ENCODE measurements at places on chromosomes 6 and 20.

GRCh38 chr20:1266167-1266973, at the start of gene SNPH:
Gene SNPH (plus strand): TSS chr20:1266294. CDS start chr20:1296240, 29,946 bp downstream.
- peak; percentile 60 for DNase-seq

GRCh38 chr6:93927731-93928130, 508.4 kb upstream of the EPHA7 start:
- no peak for DNase-seq

- peak; percentile 54 for DNase-seq
Observed at GRCh38 chr6:32885698-32886286, 31.8 kb downstream of the PSMB9 start.

DNA sequence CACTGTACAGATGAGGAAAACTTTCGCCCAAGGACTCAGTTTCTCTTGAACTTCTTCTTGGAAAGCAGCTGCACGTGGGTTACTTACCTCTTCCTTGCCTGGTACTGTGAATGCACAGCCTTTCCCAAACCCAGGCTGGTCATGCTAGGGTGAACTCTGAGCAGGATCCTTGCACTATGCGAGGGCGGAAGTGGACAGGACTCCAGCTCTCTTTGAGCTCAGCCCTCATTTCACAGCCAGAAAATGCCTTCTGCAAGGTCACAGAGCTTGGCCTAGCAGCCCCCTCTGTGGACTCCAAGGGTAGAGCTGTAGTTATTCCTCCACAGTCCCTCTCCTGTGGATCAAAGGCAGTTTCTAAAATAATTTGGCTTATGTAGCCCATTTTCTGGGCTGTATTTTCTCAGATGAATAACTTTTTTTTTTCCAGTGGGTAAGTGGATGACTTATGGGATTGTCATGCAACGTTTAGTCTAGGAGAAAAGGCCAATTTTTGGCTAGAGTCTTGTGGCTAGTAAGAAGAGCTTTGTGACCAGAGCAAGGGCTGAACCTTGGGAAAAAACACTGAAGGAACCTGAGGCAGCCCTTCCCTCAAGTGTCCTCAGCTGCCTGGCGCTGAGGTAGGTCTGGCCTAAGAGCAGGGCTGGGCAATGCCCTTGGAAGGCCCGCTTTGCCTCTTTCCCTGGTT, 172.7 kb downstream of the SCP2D1 start:
- DNase-seq = no peak

GRCh38 chr20:655726-656624, 3.0 kb upstream of the SRXN1 start:
- DNase-seq = no peak

DNA sequence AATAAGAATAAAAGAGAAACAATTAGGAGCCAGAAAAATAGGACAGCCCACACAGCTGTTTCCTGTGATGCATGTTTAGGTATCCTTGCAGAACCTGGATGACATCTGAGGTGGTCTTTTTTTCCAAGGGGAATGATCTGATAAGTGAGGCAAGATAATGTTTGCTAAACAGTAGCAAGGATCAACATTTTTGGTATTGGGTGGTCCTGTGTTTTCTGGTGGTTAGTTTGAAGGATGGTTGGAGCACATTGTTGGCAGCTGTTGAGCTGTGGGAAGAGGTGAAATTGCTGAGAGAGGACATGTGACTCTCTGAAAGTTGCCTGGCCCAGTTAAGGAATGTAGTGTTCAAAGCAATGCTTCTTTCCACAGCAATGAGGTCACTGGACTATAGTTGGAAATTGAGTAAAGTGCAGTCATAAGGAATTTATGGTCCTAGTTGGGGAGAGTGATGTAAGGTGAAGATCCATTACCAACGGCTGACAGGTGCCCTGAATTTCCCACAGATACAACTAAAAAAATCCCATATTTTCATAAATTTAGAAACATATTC, 270.2 kb upstream of the IMPG1 start:
- no peak for DNase-seq

DNA sequence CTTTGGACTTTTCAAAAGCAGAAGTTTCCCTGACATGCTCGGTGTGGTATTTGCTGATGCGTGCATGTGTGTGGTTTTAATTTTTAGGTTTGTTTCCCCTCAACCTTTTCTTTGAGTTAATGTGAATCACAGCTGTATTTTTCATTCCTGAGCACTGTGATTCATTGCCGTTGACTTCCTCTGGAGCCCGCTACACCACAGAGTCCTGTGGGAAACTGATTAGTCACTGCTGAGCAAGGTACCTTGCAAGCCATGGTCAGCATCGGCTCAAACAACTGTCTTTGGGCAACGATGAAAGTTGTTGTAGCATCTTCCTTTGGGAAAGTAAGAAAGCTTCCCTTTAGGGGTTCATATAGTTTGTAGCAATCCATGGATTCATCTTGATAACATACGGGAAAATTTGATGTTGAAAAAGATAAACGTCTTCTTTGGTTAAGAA, 57.5 kb downstream of the RIN2 start:
- no peak for DNase-seq

GRCh38 chr20:25865715-25866656, 169.3 kb upstream of the ZNF337 start:
- DNase-seq = peak; percentile 68

DNA sequence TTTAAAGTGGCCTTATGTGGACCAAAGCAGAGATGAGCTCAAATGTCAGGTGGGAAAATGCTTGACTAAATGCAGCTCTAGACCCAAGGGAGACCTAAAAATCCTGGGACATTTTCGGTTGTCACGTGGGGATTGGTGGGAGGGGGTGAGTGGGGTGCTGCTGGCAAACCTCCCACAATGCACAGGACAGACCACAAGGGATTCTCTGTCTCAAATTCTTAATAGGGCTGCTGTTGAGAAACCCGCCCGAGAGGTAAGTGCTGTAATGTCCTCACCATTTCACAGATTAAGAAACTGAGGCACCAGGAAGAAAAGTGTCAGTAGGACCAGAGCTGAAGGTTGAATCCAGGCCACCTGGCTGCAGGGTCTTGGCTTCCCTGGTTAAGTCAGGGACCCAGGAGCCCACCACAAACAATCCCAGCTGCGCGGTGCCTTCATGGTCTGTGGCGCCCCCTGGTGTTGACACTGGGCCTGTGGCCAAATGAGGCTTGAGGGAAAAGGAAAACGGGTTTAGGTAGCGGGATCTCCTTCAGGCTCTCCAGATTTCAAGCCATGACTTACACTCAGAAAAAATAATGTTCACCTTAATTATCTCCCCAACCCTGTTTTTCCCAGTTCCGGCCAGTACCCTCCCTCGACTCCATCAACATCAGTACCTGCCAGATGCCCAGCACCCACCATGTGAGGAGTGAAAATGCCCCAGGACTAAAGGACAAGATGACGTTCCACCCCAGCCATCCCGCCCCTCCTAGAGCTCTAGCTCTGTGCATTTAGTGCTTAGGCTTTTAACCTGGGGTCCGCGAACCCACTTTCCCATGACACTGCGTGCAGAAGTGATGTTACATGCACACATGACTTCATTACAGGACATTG, 7.2 kb downstream of the HLA-G start:
- no peak for DNase-seq

DNA sequence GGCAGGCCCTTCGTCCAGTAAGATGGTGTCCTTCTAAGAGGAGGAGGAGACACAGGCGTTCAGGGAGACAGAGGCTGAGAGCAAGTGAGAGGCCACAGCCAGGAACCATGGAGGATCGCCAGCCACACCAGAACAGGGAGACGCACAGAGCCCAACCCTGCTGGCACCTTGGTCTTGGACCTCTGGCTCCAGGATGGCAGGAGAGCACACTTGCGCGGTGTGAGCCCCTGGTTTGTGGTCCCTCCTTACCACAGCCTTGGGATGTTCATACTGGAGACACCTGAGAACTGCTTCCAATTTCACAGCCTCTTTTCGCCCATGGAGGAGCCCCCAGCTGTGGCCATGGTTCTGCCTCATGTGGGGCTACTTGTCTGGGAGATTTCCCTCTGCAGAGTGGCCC, 222.4 kb downstream of the DLL1 start:
- no peak for DNase-seq

DNA sequence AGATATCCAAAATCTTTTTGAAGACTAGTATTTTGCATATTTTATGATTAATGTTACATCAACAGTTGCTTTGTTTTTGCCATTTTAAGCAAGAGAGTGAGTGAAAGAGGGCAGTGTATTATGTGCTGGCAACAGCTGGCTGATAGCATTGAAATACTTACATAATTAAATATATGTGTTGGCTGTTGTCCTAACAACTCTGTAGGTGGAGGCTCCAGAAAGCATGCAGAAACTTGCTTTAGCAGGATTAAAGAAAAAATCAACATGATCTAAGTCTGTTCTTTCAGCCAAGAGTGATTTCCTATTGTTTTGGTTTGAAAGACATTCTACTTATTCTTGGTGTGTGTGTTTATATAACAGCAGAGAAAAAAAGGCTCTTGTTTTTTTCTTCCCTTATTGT, 127.5 kb downstream of the CDKAL1 start:
- DNase-seq = peak; percentile 81

- no peak for DNase-seq
Observed at GRCh38 chr6:119314885-119315272, 34.7 kb downstream of the MAN1A1 start.

DNA sequence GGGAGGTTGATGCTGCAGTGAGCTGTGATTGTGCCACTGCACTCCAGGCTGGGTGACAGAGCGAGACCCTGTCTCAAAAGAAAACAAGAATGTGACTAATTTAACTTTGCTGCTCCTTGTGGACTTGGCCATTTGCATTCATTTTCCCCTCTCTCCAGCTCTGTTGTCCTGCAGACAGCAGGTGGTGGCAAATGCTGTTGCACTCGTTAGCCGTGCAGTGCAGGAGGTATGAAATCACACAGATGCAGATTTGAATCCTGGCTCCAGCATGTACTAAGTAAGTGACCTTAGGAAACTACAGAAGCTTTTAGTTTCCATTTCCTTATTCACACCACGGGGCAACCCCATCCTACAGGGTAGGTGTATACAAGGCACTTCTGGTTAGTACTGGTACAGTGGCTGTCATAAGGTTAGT, 9.6 kb upstream of the BEND3 start:
- DNase-seq = no peak
